ENCODE measurements at places on chromosomes 16 and 17. TPM values are rescaled to one million over a fixed set of nuclear protein-coding genes. Genes with fewer than 3 reads are reported as not detected.

DNA sequence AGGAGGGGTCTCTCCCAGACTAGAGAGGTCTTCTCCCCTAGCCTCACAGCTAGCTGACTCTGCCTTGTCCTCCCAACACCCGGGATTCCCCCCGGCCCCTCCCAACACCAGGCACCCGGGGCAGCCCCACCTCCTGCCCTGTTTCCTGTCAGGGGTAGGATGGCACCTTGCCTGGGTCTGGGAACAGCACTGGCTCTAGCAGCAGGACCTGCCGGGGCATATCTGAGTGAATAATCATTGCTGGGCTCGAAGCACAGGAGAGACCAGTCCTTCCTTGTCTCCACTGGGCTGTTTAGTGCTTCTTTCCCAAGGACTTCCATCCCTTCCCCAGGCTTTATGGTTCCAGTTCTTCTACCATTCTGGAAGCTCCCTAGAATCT is 25.7 kb downstream of the MINK1 start:
- DNase-seq, result no peak

GRCh38 chr17:42059815-42060214 is 9.4 kb upstream of the C17orf113 start:
- no peak for DNase-seq

DNA sequence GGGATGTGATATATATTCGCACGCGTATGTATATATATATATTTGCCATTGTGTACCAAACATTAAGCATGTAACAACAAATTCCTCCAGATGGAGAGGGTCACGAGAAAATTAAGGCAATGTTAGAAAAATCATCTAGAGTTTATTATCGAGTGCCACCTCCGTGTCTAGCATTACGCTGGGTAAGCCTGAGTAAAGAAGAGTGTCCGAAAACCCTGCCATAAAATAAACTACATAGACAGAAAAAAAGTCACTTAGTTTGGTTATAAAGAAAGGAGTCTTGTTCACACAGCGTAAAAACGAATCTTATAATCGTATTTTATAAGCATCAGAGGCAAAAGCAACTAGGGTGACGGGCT is 644 bp upstream of the RHOT1 start:
- DNase-seq, result no peak

DNA sequence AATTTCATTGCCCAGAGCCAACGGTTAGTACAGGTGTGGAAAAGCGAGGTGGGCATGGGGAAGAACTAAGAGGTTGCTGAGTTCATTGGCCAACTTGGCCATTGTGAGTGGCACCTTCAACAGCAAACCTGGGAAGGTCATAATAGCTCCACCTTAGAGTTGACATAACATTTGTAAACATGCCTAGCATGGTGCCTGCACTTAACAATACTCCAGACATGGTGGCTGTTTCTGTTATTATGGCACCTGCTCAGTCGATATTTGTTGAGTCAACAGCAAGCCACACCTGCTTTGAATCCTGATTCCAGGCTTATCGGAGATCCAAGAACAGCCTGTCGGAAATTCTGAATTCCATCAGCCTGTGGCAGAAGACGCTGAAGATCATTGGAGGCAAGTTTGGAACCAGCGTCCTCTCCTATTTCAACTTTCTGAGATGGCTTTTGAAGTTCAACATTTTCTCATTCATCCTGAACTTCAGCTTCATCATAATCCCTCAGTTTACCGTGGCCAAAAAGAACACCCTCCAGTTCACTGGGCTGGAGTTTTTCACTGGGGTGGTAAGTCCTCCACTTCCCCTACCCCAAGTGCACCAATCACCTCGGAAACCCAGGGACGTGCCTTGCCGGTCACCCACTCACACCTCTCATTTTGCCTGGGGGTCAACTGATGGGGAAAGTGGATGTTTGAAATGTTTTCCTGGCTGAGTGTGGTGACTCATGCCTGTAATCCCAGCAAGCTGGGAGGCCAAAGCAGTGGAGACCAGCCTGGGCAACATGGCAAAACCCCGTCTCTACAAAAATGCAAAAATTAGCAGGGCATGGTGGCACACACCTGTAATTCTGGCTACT is 46.0 kb downstream of the TMC5 start:
- no peak for DNase-seq

GRCh38 chr16:11726008-11726407 is 16.6 kb downstream of the TXNDC11 start:
- DNase-seq, result no peak

DNA sequence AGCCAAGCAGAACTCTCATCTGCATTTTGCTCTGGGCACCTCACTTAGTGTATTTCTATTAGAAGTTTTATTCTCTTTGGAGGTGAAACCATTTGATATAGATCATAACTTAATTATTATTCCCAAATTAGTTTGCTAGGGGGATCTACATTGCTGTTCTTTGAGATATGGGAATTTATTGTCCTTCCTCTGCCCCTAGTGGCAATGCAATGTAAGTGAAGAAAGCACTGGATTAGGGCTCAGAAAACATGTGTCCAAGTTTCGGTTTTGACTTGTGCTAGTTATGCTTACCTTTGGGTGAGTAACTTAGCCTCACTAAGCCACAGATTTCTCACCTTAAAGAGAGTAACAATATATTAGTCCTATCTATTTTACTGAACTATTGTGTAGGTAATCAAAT is 2.9 kb downstream of the KRT39 start:
- DNase-seq, result no peak

DNA sequence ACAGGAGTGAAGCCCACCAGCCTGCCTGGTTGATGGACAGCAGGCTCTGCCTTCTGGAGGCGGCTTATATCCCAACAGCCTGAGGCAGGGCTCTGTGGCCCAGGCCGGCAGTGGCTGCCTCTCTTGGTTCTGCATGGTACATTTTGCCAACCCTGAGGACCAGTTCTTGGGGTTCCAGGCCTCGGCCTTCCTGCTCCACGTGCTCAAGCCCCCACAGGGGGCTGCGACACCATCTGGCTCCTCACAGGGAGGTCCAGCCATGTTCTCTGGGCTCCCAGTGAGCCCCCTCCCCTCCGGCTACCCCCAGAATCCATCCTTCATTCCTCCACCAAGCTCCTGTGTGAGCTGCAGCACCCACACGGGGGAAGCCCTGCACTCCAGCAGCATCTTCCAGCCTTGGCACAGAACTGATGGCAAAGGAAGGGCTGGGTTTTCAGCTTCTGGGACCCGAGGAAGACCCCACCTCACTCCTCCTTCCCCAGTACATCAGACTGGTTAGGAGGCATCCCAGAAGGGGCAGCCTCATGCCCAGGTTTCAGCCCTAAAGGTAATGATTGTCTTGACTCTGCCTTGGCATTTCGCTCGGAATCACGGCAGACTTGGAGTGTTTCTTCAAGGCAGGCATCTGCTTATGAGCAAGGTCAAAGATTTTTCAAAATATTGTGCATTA is 231.2 kb downstream of the CPPED1 start:
- DNase-seq, result no peak

DNA sequence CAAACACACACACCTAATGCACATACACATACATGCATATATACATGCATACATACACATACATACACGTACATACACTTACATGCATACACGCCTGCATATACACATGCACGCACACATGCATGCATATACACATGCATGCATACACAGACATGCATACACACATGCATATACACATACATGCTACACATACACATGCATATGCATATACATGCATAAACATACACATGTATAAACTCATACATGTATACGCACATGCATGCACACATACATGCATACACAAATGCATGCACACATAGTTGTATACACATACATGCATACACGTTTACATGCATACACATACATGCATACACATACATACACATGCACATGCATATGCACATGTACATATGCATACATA is 23.6 kb upstream of the RMI2 start:
- DNase-seq, result no peak

Gene ALDH3A1
- total RNA-seq, result 618 TPM

Gene ANKS4B
- not detected for total RNA-seq

DNA sequence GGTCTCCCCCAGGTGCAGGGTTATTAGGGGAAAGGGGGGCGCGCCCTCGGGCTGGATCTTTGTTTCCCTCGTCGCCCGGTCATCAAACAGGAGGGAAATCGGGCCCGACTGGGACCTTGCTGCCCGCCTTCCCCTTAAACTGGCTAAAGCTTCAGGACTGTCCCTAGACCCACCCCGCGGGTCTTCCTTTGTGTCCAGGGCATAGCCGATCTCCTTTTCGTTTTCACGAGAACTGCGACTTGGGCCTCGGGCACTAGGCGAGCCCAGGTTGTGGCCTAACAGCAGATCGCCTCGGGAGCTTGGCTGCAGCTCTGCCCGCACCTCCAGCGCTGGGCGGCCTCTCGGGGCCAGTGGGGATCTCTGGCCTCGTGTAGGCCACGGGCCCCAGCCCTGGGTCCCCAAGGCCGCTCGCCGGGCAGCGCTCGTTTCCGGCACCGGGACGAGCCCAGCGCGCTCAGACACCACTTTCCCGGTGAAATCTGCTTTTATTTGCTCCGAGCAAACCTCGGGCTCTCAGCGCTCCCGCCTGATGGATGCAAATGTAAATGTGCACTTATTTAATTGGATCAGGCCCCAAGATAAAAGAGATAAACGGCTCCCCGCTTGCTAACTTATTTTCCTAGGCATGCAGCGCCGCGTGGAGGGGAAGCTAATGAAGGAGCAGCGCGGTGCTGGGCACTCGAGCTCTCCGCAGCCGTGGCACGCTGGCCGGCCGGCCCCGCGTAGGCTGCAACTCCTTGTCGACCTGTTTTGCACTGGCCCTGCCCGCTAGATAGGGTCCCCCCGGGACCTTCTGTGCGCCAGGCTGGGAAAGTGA is 7.8 kb downstream of the IRX5 start:
- no peak for DNase-seq

DNA sequence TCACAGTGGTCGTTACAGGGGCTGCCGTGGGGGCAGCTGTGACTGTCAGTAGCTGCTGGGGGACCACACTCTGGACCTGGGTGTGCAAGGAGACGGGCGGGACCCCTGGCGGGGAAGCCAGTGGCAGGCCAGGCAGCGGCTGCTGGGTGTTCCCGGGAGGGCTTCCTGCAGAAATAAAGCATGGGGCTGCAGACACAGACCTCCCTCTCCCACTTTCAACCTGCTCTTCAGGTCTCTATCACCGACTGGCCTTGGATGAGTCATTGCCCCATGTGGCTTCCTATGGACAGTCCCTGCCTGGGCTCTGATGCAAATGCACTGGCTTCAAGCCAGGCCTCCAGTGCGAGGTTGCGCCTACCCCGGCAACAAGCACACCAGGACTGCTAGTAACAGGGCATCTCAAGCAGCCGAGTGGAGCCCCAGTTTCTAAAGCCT is 17.2 kb downstream of the SREBF1 start:
- DNase-seq, result no peak

DNA sequence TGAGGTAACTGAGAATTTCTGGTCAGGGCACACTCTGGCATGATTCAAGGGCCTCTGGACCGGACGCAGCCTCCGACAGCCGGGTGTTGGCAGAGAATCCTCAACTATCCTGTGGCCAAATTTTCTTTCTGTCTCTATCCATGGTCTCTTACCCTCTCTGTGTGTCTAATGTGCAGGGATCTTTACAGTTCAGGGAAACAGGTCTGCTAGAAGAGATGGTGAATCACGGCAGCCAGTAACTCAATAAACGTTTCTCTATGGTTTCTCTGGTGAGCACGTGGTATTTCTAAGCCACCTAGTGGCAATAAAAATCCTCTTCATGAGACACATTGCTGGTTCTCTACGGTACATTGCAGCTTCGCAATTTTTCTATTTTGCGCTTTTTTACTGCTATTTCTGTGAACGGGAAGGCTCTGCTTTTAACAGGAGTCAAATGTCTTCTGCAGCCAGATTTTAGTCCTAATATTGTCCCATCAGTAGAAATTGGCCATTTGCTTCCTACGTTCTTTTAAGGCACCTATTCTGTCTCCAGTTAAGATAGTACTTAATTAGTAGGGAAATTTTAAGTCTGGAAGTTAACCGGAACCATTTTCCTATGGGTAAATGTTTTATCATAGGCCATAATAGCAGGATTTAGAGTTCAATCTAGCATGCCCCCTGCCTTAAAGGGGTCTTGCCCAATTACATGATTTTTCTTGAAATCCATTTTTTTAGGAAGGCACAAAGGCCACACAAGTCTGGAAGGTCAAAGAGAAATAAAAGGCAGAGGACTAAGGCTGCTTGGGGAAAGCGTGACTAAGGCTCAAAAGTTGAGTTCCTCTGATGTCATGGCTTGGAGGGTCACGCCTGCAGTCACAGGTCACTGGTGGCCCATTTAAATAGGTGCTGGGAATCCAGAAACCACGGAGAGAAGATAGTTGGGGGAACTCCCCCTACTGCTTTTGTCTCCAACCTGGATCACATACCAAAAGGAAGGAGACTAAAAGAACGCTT is 31.5 kb downstream of the QPRT start:
- no peak for DNase-seq

DNA sequence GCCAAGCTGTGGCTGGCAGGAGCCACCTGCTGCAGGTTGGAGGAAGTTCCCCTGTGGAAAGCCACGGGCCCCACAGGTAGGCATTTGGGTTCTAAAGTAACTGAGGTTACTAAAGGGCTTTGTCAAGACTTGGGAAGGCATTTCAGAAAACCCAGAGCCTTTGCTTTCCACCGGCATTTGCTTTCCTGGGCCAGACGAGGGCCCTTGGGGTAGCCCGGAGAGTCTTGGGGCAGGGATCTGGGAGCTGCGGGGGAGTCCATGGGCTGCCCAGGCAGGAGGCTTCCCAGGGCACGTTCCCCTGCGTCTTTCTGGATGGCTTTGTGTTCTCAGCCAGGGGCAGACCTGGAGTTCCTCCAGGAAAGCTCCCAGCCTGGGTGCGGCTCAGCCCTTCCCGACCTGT is 43.5 kb downstream of the JPH3 start:
- DNase-seq, result no peak

Gene SLC6A2
- total RNA-seq, result 0.76 TPM

DNA sequence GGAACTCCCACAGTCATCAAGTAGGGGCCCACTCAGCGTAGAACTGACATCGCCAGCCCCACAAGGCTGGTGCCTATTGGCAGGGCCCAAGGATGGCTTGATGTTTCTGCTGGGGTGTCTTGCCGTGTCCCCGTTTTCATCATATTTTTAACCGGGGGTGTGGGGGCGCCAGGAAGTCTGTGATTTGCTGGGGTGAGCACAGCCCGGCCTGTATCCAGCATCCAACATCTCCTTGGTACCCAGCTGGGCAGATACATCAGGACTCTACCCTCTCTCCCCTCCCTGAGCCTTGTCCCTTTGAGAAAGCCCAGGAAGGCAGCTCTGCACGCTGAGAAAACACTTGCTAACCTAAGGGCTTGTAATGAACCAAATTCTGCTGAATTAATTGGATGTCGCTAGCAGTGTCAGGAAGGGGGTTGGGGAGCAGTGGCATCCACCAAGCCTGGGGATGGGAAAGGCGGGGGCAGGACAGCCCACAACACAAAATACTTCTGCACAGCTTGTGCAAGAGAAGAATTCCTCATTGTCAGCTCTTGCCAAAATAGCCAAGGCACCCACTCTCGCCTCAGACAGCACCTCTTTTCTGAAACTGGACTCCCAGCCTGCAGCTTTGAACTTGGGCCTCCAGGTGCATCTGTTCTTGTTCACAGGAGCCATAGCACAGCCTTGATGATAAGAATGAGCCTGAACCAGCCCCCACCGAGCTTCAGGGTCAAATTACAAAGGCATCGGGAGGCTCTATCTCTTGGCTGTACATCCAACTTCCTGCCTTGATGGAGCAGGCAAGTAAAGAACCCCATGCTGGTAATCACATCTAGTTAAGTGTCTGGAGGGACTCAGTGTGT is 63.7 kb upstream of the LYRM9 start:
- DNase-seq, result no peak
